Fibroblast of skin of right biceps (primary cell): ENCODE measurements at places on chromosomes 13 and 19.
A peak's percentile ranks its signal among the peaks of the same experiment; 100 is the strongest.

DNA sequence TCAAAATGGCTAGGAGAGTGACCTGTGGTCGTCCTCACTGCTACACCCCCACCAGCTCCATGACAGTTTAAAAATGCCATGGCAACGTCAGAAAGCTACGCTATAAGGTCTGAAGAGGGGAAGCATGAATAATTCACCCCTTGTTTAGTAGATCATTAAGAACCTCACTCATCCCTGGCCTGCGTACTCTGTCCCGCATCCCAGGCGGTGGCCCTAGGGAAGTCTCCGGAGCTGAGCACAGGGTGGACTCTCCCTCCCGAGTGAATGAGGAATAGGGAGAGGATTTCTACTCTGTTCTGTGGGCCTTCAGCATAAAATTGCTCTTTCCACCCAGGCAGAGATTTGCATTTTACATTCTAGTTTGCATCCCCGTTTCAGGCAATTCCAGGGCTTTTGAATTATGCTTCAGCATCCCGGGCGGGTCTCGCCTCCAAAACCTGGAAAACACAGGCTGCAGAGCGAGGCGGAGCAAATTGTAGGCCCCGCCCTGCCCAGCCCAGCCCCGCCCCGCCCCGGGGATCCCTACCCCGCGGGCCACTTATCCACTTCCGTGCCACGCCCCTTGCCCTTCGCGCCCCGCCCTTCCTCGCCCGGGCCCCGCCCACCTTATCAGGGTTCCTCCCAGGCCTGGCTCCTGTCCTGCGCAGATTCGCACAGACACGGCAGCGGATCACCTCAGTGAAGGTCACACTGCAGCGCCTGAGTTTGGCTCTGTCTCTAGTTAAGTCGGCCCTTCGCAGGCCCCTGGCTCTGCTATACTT is 7.5 kb upstream of the ZNF525 start:
- DNase-seq: no peak

DNA sequence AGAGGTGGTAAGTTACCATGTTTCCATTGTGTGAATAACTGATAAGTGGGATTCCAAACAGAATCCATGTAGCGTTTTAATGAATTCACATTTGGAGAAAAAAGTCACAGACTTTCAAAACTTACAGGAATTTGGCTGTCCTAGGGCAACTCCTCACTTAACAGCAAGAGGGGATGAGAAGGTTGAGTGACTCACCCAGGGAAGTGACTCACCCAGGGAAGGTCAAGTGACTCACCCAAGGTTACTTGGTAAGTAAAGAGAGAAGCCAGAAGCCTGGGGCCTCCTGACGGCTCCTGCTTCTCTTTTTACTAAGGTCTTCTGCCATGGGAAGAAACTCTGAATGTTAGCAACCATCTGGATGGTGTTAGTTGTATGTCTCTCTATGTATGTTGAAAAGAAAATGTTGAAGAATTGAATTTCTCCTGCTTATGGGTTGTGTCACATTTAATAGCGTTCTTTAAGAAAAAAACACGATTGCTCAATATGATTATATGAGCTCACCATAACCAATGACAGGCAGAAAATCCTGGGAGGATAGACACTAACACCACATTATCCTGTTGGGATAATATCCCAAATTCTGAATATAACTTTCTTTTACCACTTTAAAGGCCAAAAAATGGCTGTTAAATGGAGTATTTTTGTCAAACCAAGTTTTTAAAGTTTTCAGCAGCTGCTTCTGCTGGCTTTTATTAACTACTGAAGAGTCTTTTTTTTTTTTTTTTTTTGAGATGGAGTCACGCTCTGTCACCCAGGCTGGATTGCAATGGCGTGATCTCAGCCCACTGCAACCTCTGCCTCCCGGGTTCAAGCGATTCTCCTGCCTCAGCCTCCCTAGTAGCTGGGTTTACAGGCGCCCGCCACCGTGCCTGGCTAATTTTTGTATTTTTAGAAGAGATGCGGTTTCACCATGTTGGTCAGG is 195.6 kb downstream of the GGACT start:
- peak; percentile 100 for DNase-seq

DNA sequence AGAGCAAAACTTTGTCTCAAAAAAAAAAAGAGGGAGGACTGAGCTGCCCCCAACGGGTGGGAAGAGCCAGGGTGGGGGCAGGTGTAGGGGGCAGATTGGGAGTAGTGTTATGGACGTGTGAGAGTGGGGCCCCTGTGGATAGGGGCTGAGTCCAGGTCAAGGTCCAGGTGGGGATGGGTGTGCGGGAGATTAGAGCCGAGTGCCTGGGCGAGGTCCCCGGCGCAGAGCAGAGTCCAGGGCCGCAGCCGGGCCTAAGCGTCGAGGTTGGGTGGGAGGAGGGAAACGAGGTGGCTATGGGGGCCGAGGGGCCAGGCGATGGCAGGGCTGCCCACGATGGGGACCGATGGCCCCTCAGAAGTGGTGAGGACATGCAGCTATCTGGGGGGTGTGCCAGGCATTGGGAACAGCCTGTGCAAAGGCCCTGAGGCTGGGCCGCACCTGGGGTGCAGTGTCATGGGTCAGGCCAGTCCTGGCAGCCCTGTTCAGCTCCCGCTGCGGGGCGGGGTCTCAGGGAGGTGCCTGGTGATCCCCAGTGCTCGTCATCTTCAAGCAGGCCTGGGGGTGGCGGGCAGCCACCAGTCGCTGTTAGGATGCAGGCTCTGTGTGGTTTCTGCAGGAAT is 12.3 kb upstream of the MISP start:
- no peak for DNase-seq

DNA sequence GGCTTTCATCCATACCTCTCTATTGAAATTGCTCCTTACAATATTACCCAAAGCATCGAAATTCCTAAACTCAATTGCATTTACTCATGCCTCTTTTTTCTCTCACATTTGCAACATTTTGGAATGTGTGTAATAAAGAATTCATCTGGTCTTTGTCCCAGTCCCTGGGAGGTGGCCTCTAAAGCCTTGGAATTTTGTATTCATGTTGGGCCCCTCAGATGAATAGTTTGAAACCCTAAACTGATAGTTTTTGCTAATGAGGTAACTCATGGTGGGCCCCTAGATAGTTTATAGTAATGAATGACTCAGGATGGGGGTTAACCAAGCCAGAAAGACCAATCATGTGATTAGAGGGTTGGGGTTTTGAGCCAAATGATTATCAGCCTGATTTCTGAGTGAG is 490.4 kb downstream of the DIAPH3 start:
- peak; percentile 83 for DNase-seq

DNA sequence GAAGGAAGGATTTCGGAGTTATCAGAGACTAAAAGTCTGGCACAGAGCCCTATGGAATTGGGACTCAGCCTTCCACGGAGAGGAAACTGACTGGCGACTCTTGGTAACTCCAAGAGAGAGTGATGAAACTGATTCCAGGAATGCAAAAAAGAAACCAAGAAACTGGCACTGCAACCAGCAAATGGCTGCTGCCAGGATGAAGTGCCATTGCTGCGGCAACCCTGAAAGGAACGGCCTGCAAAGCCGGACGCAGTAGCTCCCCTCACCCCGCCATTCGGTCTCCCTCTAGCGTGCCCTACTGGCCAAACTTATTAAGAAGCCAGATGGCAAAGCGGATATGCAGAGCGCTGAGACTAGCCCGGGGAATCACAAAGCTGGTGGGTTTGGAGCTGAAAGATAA is 236.0 kb downstream of the PCDH9 start:
- peak; percentile 59 for DNase-seq

GRCh38 chr19:36115453-36116343 is at the start of gene TBCB:
Gene TBCB, plus strand, starts transcription at chr19:36115468. Its CDS starts 93 bp downstream, at chr19:36115561.
- no peak for DNase-seq

DNA sequence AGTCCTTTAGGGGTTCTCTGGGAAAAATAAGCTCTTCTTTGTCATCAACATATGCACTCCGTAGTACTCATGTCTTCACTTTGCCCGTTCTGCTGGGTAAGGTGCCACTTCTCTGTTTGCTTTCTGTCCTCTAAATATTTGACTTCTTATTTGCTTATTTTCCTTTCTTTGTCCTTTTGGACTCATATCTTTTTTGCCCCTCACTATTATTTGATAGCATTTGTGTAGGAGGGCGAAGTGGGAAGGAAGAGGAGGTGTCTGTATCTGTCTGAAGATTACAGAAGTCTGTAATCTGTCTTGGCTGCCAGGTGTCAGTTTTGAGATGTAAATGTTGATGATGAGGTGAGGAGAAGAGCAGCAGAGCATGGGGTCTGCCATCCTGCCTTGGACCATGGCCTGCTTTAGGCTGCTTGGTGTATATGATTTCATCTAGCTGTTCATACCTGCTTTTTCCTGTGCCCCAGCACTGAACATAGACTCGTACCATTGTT is 30.8 kb downstream of the USPL1 start:
- no peak for DNase-seq

DNA sequence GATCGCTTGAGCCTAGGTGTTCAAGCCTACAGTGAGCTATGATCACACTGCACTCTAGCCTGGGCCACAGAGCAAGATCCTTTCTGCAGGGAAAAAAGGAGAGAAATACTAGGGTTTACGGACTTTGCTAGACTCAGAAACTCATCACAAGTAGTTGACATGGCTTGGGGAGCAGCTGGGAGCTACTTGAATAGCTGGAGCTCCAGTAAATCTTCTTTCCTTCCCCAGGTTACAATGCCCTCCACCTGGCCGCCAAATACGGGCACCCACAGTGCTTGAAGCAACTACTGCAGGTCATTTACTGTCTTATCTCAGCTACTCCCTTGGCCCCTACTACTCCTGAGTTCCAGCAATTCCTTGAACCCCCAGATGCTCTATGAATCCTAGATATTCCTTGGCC is 19.3 kb downstream of the ANKRD24 start:
- no peak for DNase-seq

DNA sequence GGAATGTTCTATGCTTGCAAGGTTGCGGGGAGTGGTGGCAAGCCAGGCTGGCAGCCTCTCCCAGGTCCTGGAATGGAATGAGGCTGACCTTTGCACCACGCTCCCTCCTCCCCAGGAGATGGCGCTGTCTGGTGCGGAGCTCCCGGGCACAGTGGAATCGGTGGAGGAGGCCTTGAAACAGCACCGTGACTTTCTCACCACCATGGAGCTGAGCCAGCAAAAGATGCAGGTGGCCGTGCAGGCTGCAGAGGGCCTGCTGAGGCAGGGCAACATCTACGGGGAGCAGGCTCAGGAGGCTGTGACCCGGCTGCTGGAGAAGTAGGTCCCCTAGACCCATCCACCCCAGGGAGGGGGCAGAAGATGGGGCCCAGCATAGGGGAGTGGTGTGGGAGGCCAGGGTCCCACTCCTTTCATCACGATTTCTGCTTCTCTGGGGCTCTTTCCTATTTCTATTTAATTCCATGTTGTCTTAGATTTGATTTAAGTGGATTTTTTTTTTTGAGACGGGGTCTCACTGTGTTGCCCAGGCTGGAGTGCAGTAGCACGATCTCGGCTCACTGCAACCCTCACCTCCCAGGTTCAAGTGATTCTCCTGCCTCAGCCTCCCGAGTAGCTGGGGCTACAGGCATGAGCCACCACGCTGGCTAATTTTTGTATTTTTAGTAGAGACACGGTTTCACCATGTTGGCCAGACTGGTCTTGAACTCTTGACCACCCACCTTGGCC is 53.2 kb upstream of the SHKBP1 start:
- DNase-seq: peak; percentile 49

DNA sequence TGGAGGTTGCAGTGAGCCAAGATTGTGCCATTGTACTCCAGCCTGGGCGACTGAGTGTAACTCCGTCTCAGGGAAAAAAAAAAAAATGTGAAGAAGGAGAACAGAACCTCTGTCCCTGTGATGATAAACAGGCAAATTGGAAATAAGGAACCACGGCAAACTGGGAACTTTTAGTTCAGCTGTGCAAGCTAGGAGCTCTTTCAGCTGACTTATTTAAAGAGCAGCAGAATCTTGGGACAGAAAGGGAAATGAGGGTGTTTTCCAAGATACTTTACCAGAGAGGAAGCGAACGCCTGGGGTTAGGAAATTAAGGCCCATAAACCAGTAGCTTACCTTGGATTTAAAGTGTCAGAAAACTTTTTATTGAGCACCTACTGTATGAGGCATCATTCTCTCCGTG is 3.0 kb upstream of the UPF1 start:
- no peak for DNase-seq

GRCh38 chr13:79621902-79622301 is 140.9 kb downstream of the NDFIP2 start:
- DNase-seq: no peak

DNA sequence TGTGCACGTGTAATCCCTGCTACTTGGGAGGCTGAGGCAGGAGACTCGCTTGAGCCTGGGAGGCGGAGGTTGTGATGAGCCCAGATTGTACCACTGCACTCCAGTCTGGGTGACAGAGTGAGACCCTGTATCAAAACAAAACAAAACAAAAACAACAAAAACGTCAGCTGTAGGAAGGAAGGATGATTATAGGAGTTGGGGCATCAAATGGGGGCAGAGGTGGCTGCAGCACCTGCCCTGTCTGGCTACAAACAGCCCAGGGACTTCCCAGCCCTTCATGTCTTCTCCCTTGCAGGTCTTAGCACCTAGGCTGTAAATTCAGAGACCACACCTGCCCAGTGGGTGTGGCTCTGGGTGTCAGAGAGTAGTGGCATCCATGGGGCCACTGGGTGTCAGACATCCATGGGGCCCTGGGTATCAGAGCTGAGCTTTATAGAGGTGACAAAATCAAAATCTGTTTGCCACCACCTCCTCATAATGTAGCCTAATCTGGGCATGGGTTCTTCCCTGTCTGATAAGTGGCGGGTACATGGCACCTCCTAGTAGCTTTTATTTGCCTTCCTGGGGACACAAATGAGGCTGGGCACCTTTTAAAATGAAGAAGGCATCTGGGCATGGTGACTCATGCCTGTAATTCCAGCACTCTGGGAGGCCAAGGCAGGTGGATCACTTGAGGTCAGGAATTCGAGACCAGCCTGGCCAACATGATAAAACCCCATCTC is 4.7 kb upstream of the B3GNT3 start:
- no peak for DNase-seq

DNA sequence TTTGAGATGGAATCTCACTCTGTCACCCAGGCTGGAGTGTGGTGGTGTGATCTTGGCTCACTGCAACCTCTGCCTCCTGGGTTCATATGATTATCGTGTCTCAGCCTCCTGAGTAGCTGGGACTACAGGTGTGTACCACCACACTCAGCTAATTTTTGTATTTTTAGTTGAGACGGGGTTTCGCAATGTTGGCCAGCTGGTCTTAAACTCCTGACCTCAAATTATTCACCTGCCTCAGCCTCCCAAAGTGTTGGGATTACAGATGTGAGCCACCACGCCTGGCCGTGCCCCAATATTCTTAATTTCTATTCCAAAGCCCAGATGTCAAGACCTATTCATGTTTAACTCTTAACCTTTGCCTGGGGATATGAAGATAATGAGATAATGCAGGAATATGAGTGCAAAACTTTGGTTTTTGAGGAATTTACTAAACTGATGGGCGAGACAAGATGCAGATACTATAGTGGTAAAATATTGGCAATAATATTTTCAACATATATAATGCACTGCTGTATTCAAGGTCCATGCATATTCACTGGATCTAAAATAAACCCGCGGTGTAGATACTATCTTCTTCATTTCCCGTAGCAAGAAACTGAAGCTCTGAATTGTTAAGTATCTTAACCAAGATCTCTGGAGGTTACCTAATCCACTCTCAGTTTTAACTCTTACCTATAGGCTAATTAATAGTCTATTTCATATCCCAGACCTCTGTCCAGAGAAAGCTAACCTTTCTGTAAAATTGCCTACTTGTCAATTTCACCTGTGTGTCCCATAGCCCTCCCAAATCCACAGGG is 43.7 kb upstream of the HMGB1 start:
- no peak for DNase-seq
